ENCODE measurements at places on chromosomes 12 and 14. TPM values are rescaled to one million over a fixed set of nuclear protein-coding genes. Genes with fewer than 3 reads are reported as not detected.

DNA sequence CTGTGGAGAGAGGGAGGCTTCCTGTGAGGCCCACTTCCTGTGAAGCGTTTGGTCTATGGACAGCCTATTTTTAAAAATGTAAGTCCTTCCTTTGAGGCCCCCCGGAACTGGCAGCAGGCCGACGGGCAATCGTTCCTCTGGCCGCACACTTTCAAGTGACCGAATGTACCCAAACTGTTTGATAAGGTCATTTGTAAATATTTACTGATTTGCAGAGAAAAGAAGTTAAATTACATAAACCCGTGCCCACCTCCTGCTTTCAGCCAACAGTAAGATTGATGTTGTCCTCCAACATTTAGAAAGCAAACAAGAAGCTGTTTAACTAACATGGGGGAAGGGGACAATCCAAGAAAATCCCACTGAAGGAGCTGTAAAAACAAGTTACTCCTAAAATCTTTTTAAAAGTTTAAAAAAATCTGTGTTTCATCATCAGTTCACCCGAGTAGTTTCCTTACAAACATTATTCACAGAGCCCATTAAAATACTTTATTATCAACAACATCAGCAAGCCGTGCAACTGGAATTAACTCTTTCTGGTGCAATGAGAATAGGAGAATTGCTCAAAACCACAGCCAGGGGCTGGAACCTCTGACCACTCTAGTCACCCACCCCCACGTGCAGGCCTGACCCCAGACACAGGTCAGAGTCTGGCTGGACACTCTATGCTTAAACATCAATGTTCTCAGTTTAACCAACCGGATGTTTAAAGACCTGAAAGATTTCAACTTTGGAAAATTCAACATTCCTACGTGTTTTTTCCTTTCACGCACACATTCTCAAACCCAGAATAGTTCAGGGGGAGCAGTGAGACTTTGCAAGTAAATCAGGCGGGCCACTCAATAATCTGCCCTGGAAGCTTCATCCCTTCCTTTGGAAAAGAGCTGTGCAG lies 65.3 kb downstream of the FOXN3 start:
- peak; percentile 30 for DNase-seq

DNA sequence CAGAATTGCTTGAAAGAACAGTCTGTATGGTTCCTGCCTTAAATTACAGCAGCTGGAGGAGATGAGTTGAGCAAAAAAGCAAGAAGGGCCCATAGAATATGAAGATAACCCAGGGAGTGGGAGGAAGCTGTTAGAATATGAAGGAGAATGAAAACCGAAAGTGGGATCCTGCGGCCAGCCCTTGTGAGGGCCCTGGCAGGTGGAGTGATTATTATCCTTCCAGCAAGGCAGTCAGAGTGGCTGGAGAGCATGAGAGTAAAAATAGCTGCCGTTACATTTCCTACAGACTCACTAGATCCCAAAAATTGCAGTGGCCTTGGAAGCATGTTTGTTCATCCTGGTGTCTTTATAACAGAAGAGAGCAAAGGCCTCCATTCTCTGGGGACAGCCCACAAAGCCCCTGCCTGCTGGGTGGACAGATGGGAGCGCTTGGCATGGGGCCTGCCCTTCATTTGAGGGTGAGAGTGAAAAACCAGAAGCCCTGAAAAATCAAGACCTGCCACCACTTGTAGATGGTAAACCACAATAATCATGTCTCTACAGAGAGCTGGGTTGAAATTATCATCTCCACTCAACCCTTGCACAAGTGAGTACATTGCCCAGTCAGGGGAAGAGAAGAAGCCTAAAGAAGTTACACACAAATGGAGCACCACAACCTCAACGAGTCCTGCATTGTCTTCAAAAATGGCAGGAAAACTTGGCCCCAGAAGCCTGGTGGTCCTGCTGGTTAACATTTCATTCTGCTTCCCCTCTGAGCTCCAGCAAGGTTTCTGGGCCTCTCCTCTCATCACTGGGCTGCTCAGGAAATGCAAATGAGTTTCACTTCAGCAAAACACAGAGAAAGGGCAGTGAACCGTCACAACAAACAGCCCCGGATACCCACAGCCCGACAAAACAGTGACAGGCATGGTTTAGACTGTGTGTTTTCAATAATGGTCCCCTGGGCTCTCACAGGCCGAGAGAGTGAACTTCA lies 20.5 kb downstream of the ZDHHC22 start:
- no peak for DNase-seq

DNA sequence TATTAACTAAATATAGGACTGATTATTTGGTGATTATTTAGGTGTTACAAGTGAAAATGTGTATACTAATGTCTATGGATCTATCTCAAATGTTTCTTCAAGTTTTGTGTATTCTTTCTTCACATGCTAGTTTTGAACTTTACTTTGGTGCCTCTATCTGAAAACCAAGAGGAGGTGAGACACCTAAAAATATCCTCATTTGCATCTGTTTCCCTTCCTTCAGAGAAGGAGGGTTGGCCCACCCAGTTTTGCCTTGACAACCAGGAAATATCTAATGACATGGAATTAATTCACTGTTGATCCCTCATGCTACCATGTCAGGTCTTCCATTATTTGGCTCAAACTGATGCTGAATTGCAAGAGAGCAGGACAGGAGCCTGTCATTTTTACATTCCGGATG lies 500.4 kb downstream of the NELL2 start:
- DNase-seq, result no peak

DNA sequence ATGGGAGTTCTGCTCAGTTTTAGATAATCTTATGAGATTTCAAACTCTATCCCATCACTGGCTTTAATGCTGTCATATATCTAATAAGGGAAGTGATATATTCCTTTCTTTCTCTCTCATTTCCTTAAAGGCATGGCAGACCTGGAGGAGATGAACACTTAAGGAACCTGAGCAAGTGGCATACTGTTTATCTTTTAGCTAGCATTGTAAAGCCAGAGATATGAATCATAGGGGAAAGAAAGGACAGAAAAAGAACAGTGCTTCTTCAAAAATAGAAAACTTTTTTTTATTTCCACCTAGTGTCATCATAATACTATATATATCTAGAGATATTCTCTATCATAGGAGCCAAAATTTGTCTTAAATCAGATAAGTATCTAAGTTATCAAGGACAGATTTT lies 68.3 kb upstream of the PSMA6 start:
- no peak for DNase-seq

GRCh38 chr12:81541121-81541520 lies 218.0 kb downstream of the PPFIA2 start:
- DNase-seq, result no peak

The GUCY2C gene
- not detected for polyA plus RNA-seq

- DNase-seq, result no peak
Observed at GRCh38 chr14:97198813-97199212, 401.6 kb downstream of the VRK1 start.

All from SK-N-SH (cell line).